ENCODE measurements at places on chromosomes 6 and 20. TPM values are rescaled to one million over a fixed set of nuclear protein-coding genes. Genes with fewer than 3 reads are reported as not detected.

SLC24A3 gene
- not detected for total RNA-seq

CFAP61 gene
- 0.17 TPM for total RNA-seq

RGS19 gene
- total RNA-seq: 7.4 TPM

OPRM1 gene
- not detected for total RNA-seq

C20orf204 gene
- 0.99 TPM for total RNA-seq

MICAL1 gene
- 72.6 TPM for total RNA-seq

FRMD1 gene
- not detected for total RNA-seq

TDRD6 gene
- total RNA-seq: 0.17 TPM

PRSS16 gene
- not detected for total RNA-seq

AGER gene
- 0.50 TPM for total RNA-seq

TPD52L1 gene
- total RNA-seq: 10.8 TPM

Measured in smooth muscle cell of trachea (primary cell).